Mesothelial cell of epicardium (in vitro differentiated cells): ENCODE measurements at places on chromosomes 12 and 14.

GRCh38 chr12:124388679-124389137 lies 93.8 kb downstream of the RFLNA start:
- DNase-seq, result peak; percentile 61

DNA sequence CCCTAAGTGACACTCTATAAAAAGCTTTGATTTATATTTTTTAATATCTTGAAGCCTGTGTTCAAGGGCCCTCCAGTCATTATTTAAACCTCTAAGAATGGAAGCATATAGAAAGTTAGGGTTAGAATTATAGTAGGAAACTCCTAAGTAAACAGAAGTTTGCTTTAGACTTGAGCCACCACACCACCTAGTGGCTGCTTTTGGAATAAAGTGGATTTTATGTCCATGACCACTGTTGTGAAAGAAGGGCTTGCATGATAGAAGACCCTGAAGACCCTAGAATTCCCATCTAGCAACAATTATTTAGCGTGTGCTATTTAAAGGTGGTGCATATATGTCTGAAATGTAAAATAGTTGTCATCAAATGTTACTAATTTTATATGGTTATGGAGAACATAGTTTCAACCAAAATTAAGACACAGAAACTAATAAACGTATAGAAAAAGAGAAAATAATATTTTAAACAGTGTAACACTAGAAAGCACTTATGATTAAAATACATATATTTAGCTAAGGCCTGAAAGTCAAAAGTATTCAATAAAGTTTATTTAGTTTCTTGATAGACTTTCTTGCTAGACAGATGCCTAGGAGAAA lies 21.3 kb downstream of the LRRIQ1 start:
- DNase-seq, result no peak

GRCh38 chr14:61893371-61893940 lies 131.2 kb downstream of the SNAPC1 start:
- no peak for DNase-seq

DNA sequence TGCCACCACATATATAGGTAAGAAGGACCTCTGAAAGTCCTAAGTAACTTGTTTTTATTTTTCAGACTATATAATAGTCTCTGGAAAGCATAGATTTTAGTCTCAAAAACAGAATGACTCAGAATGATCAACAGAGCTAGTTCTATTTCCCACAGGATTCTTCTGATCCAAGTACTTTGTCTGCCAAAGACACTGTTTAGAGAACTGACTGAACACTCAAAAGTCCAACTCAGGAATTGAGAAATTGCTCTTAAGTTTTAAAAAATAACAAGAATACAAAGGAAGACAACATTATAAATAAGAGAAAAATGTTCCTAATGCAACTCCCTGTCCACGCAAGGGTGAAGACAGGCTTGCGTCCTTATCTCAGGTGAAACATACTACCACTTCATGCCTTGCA lies 29.0 kb downstream of the LGMN start:
- DNase-seq, result no peak

DNA sequence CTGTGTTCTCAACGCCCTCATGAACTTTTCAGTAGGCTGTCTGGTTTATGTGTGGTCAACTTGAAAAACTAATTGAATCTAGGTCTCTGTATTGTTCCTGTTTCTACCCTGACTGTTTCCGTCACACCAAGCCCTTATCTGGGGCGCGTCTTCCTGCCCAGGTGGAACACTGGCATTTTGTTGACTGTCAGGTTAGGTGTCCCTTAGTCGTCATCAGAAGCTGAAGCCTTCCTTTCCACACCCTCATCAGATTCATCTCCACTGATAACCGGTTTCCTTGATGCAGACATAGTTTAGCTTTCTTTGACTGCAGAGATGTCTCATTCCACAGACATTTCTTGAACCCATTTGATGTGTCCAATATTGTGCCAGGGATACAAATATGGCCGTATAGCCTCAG lies 96.5 kb downstream of the DUSP16 start:
- DNase-seq, result no peak

- DNase-seq, result no peak
Observed at GRCh38 chr12:104834607-104835006, 123.5 kb downstream of the SLC41A2 start.

DNA sequence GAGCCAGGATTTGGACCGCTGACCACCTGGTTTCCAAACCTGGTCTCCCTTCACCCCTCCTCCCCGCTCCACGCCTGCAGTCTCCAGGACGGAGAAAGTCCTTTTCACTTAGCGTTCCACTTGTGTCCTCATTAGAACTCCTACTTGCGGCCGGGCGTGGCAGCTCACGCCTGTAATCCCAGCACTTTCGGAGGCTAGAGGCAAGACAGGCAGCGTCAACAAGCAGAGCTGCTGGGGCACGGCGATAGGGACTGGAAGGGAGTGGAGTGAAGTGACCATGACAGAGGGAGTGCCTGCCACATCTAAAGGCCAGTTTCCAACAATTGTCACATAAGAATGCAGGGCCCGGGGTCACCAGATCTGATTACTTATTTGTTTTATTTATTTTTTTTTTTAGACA lies 132.5 kb upstream of the NCOR2 start:
- no peak for DNase-seq

DNA sequence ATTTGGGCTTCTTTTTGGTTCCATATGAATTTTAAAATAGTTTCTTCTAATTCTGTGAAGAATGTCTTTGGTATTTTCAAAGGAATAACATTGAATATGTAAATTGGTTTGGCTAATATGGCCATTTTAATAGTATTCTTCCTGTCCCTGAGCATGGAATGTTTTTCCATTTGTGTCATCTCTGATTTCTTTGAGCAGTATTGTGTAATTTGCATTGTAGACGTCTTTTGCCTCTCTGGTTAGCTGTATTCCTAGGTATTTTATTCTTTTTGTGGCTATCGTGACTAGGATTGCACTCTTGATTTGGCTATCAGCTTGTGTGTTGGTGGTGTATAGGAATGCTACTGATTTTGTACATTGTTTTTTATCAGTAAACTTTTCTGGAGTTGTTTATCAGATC lies 601.9 kb downstream of the SNAPC1 start:
- no peak for DNase-seq

DNA sequence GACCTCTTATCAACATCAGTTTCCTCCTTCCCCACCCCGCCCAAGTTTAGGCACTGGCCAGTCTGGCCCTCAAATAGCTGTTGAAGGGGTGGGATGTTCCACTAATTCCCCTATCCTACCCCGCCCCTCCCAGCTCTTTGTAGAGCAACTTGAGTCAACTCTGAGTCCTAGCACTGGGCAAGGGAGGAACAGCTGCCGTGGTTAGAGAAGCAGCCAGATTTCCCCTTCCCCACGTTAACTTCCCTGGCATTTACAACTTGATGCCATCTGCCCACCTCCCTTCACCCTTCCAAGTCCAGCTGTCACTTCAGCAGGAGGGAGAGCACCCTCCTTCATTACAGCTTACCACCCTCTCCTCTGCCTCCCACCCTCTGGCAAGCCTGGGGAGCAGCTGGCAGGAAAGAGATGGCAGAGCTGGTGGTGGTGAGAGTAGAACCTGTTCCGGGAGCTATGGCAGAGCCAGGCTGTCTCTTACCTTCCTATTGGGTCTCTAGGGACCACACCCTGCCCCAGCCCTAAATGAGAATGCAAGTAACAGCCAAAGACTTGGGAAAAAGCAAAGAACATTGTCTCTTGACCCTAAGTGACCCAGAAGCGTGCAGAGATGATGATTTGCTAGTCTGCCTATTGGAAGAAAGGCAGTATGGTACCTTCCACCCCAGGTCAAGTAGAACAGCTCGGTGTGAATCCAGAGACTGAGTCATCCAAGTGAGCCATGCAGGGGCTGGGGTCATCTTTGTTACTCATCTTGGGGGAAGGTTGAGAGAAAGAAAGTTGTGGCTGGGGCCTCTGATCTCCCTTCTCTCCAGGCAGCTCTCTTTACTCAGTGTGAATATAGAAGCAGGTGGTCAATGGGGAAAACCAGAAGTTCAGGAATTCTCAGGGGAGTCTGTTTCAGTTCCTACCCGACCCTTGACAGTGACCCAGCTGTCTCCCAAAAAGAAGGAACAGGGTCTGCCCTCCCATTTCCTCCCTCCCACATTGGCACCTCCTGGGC lies 1.5 kb downstream of the BLOC1S1 start:
- DNase-seq, result no peak

GRCh38 chr14:50928002-50928635 lies 16.2 kb downstream of the PYGL start:
- DNase-seq, result no peak

DNA sequence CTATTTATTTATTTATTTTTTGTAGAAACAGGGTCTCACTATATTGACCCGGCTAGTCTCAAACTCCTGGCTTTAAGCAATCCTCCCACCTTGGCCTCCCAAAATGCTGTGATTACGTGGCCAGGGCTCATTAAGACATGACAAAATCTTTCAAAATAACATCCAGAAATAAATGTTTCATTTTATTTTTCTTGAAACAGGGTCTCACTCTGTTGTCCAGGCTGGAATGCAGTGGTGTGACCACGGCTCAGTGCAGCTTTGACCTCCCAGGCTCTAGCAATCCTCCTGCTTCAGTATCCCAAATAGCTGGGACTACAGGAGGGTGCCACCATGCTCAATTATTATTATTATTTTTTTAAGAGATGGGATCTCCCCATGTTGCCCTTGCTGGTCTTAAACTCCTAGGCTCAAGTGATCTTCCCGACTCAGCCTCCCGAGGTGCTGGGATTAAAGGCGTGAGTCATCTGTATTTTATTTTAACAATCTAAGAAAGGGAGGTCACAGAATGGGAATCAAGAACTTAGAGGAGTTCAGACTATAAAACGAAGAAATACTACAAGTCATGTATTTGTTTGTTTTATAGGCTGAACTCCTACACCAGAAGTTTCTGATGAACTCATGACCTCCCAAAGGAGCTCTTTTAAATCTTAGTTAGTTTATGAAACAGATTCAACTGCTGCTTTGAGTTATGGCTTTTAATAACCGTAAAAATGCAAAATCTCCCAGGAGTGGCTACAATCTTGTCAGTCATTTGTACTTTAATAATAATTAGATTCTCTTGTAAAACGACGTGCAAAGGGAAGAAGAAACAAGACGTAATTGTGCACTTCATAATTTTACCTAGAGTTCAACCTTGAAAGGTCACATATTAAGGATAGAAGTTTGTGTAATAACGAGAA lies 2.1 kb upstream of the TMEM263 start:
- no peak for DNase-seq

DNA sequence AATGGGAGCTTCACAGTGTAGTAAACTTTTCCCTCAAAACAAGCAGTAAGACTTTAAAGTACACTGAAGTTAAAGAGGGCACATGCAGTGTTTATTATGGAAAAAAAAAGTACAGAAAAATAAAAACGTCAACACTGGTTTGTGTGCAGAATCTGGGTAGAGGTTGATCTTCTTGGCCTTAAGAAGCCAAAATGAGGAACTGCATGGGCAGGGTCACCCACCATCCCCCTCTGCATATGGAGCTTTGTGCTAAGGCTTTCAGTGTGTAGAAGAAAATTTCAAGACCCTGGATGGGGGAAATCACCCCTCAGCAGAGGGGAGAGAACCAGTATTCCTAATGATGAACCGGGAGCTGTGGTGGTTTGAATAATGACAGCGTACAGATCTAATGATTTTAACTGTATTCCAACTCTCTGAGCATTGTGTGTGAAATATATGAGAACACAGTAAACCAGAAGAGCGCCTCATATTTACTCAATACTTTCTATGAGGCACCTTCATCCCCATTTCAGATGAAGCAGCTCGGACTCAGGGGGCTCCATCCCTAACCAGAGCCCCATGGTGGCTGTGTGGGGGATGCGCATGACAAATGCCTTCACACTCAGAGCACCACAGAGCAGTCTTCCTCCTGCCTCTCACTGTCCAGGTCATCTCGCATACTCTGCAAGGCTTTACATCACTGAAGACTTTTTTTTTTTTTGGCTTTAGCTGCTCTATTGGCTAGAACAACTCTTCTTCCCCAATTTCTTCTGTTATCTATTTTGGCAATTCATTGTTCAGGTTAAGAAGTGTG lies 33.4 kb downstream of the ACADS start:
- DNase-seq, result no peak

- no peak for DNase-seq
Observed at GRCh38 chr12:118742431-118742830, 238.9 kb upstream of the SRRM4 start.

DNA sequence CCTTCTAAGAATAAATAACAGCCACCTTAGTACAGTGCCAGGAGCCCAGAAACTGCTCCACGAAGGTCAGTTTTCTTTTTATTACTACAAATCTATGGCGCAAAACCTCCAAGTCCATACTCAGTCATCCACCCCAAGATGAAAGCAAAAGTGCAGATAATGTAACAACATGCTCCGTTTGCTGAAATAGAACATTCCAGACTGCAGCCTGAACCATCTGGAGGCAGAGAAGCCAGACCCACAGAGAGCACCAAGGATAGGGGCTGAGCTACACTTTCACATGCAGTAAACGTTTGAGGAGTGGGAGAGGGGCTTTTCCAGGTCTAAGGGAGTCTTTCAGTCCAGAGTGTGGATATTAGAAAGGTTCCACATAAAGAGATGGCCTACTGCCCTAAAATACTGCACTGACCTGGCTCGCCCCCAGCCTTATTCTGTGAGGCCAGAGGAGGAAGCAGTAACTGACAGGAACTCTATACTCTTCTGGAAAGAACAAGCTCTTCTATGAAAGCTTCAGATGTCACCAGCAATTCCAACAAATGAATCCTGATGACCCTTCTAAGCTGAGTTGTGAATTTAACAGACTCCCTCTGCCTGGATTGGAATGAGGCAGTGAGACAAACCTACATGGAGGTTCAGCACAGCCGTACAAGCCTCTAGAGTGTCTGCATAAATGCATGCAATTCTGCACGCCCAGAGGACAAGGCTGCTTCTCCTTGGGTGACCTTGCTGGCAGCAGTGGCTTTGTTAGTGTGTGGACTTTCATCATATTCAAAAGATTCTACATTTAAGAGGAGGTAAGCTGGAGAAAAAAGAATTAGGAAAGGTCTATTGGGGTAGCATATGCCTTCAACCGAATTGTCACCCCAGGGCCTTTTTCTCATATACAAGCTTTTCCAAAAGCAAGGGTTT lies 153.9 kb upstream of the EGLN3 start:
- DNase-seq, result no peak

GRCh38 chr14:60195179-60195810 lies 30.1 kb upstream of the DHRS7 start:
- DNase-seq, result no peak

DNA sequence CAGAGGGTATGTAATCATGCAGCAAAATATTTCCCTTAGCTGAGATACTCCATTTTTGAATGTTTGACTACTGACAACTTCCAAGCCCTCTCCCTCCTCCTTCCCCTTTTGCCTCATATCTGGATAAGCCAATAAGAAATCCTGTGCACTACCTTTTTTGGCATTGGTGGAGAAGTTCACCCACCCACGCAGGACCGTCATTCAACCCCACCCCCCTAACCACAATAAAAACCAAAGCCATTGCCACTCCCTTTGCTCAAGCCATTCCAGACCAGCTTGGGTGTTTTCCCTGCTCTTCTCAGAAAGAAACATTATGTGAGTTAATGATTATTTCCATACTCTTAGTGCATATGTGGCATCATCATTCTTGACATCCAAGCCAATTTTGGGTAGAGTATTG lies 176.7 kb downstream of the PTPN11 start:
- no peak for DNase-seq
